Non-pigmented ciliary epithelial cell (primary cell): ENCODE measurements at places on chromosomes 4 and X.

- DNase-seq: peak; percentile 67
Measured at GRCh38 chrX:136768469-136769084, 12.2 kb downstream of the ARHGEF6 start.

DNA sequence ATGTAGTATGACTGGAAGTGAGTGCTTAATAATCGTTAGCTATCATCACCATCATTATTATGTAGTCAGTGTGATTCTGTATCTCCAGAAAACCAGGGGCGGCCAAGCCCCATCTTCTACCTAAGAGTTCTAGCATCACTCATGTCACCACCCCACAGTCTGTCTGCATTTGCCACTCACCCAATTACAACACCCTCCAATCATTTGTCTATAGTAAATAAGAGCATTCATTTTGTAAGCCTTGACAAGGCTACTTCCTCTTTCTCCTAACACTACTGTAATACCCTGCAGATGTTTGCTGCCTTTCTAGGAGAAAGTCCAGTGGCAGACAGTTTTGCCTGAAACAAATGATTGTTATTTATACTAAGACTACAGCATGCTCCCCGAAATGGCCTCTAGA lies 15.8 kb upstream of the IL21 start:
- DNase-seq: no peak

DNA sequence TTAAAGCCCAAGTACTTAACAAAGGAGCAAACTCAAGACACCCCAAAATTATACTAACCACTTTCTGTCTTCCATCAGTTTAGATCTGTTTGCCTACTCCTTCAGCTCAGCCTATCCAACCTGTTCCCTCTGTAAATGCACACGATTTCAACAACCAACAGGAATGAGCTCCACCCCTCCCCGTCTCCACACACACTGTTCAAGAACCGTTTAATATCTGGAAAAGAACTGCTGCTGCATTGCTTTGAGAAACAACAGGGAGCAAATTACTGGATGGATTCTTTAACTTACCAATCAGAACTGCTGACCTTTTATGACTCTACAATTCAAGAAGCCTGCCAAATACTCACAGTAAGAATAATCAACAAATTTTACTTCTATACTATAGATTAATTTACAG lies 87.0 kb downstream of the FBXW7 start:
- no peak for DNase-seq

GRCh38 chrX:125288343-125288742 lies 31.3 kb upstream of the TEX13C start:
- no peak for DNase-seq

- DNase-seq: no peak
Measured at GRCh38 chrX:112218388-112218787, 135.8 kb upstream of the TRPC5 start.

- no peak for DNase-seq
Measured at GRCh38 chrX:129606918-129607317, 47.8 kb downstream of the APLN start.

GRCh38 chr4:150938873-150939499 lies 76.1 kb downstream of the LRBA start:
- DNase-seq: no peak

DNA sequence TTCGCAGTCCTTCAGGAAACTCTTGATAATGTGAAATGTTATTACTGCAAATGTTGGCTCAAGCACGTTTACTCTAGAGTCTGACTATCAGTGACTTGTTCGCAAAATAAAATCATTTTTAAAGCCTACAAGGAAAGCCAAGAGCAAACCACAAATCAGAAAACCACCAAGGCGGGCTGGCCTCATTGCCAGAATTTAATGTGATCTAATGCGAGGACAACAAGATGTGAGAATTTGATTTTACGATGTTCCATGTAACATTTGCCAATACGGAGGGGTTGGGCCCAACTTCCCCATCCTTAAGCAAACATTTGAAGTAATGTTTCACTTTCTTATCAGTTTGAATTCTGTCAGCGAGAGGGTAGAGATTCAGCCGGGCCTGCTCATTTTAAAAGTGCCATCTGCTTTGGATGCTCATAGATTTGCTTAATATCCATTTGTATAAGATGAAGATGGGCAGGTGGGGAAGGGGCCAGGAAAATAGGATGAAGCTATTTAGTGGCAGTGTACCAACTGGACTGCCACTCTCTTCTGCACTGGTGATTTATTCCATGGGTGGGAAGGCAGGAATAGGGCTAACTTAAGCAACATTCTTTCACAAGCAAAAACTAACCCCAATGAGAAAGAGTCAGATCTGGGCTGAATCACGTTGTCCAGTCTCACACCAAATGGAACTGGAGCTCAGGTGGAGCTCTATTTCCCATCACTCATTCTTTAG lies 225.3 kb downstream of the ANAPC10 start:
- no peak for DNase-seq

- no peak for DNase-seq
Measured at GRCh38 chrX:20159797-20160385, 18.3 kb upstream of the EIF1AX start.

GRCh38 chr4:78325271-78326157 lies 226.1 kb upstream of the ANXA3 start:
- DNase-seq: no peak

DNA sequence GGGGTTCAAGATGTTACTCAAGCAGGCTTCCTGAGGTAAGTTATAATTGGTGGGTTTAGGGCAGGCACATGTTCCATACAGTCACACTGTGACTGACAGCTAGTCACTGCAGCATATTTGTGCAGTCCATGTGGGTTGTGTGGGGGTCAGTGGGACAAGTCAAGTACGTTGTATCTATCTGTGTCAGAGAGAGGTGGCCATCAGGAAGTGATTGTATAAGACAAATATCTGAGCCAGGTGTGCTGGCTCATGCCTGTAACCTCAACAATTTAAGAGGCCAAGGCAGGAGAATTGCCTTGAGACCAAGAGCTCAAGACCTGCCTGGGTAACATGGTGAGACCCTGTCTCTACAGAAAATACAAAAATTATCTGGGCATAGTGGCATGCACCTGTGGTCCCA lies 509.3 kb downstream of the CENPC start:
- no peak for DNase-seq

GRCh38 chrX:50996930-50997329 lies 86.4 kb downstream of the BMP15 start:
- DNase-seq: no peak

DNA sequence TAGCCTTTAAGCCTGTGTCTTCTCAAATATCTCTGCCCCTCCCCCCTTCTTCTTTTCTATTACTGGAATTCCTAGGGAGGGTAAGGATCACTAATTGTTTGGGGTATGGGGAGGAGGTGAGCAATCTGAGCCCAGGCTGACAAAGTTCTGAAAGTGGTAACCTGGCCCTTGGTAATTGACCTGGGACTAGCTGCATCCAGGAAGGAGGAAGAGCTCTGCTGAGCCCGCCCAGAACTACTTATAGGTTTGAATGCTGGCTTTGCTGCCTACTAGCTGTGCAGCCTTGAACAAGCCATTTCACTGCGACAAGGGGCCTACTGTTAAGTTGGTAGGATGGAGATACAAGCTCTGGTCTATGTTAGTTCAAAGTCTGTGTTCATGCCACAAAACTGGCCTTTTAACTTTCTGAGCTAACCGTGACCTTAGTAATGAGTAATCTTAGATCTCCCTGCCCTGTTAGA lies 37.8 kb downstream of the DGKK start:
- no peak for DNase-seq

- DNase-seq: peak; percentile 63
Measured at GRCh38 chr4:5785806-5786680, 75.0 kb downstream of the EVC start.

DNA sequence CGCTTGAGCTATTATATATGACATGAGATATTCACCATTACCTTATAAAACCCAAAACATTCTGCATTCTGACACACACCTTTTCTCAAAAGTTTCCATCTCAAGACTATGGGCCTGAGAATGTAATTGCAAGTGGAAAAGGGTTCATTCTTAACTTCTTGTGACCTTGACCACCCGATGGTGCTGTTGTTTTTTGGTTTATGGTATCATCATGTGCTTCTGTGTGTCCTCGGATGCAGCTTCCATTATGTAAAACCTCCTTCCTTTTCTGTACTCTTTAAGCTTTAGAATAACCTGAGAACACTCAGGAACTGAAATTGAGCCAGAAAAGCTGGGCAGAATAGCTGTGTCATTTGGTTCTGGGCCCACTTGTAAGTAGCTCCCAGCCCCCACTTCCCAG lies 16.2 kb upstream of the PUDP start:
- DNase-seq: no peak

DNA sequence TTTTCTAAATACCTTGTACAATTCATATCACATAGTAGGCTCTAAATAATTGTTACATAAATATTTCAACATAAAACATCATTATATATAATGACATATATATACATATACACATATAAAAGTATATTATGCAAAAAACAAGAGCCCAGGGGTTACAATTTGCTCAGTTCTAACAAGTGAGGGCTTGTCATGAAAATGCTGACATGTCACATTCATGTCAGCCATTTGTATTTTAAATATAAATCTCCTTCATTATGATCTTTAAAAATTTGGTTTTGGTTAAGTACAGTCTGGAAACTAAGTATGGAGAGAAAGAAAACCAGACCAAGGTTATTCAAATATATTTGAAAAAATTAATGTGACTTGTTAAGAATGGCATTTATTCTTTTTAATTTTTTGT lies 2745.4 kb downstream of the PCDH7 start:
- no peak for DNase-seq

- no peak for DNase-seq
Measured at GRCh38 chrX:9207142-9207541, 173.2 kb upstream of the FAM9B start.

DNA sequence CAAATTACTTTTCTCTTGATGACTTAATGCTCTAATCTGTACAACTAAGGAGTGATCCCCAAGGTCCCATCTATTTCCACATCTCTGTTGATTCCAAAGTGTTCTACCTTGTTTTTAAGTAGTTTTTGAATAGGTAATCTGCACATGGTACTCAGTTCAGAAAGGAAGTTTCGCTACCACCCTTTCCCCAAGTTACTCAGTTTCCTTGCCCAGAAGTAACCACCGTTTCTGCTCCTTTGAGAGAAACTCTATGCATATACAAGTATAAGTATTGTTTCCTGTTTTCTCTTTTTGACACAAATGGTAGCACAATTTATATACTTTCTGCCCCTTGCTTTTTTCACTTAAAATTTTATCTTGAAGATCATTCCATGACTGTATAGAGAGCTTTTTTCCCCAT lies 18.1 kb downstream of the TMEM154 start:
- no peak for DNase-seq

GRCh38 chrX:22357621-22358020 lies 84.9 kb downstream of the CBLL2 start:
- no peak for DNase-seq

- DNase-seq: no peak
Measured at GRCh38 chrX:69177511-69178162, 12.4 kb upstream of the PJA1 start.

DNA sequence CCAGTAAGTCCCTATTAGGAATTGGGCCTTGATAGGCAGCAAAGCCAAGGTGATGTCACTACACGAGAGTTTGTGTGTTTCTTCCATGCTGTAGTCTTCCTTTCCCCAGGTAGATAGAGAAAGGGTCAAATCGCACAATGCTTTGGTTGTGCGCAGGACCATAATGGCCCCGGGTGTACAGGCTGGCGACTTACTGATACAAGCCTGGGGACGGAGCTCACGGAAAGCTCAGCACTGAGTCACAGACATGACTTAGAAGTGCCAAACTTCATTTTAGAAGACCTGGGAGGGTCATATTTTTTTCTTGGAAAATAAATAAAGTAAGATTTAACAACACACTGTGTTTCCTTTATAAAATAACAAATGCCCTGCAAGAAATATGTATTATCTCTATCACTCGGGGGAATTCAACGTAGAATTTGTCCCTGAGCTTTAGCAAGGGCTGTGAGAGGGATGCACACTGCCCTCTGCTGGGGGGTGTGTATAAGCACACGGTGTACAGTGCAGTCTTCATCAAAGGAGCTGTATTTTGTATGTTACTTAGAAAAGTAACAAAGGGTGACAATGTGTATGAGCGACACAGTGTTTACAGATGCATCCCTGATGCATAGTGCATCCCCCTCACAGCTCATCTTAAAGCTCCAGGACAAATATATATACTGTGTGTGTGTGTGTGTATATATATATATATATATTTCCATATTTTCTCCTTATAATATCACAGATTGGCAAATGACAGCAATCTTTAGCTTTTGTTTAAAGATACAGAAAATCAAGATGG lies 254.5 kb upstream of the VEGFC start:
- DNase-seq: peak; percentile 50

- DNase-seq: no peak
Measured at GRCh38 chr4:135240796-135241195, 1039.2 kb upstream of the PABPC4L start.

- no peak for DNase-seq
Measured at GRCh38 chrX:18664947-18665346, 7.0 kb downstream of the RS1 start.

DNA sequence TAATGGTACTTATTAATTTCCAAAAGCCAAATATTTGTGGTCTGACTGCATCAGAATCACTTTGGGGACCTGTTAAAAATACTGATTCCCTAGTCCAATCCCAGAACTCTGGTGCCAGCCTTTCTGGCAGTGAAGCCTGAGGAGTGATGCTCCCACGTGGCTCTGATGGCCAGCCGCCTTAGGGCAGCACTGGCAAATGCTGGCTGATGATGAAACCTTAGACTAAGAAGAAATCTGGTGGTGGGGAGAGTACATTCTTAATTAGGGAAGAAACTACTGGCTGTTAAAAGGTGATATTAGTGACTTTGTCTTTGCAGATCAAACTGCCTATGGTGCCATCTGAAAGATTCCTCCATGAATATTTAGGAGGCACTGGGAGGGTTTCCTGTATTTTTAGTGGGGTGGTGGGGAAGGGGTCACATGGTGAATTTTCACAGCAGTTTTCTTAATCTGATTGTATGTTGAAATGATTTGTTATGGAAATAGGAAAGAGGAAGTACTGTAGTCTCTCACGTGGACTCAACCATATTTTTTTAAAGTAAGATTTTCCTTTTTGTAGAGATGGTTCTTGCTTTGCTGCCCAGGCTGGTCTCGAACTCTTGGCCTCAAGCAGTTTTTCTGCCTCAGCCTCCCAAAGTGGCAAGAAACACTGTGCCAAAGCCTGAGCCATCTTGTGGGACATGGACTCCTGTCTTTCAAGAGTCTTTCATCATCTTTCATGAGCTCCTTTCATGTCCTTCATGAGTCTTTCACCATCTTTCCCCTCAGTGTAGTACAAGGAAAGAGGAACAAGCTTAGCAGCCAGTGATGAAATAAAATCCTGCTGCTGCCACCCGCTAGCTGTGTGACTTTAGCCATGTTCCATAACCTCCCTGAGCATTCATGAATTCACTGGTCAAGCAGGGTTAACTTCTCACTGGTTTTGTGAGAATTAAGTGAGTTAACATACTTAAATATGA lies 90.8 kb downstream of the ZNF330 start:
- no peak for DNase-seq

- no peak for DNase-seq
Measured at GRCh38 chr4:15376594-15376993, 51.2 kb upstream of the C1QTNF7 start.
